ENCODE measurements at places on chromosomes 1 and 21. TPM values are rescaled to one million over a fixed set of nuclear protein-coding genes. Genes with fewer than 3 reads are reported as not detected.

- DNase-seq, result peak; percentile 81
Measured at GRCh38 chr1:39711104-39711965, 20.1 kb upstream of the HPCAL4 start.

The PHGDH gene
- 62.8 TPM for total RNA-seq

The VPS13D gene
- 31.3 TPM for total RNA-seq

The C1orf87 gene
- total RNA-seq, result 3.1 TPM

The ATP6V1G3 gene
- 3.4 TPM for total RNA-seq

The TSPAN1 gene
- not detected for total RNA-seq
